HCT116 (cell line): ENCODE measurements at places on chromosomes 5 and 9.

GRCh38 chr9:22643541-22643940, 196.9 kb downstream of the DMRTA1 start:
- no peaks in the 10 kb centered on the region for H3K36me3 ChIP-seq
- H3K27ac ChIP-seq, result no peak overlapping the region
- no peak overlapping the region for H3K4me3 ChIP-seq
- H3K27me3 ChIP-seq, result no peaks in the 10 kb centered on the region

GRCh38 chr9:136357202-136357725, 6.3 kb downstream of the DNLZ start:
- H3K27me3 ChIP-seq, result no peaks in the 10 kb centered on the region
- no peak for DNase-seq
- peaks cover 9% of the 10 kb centered on the region; the same call in 1 of the 2 replicates for H3K4me1 ChIP-seq

DNA sequence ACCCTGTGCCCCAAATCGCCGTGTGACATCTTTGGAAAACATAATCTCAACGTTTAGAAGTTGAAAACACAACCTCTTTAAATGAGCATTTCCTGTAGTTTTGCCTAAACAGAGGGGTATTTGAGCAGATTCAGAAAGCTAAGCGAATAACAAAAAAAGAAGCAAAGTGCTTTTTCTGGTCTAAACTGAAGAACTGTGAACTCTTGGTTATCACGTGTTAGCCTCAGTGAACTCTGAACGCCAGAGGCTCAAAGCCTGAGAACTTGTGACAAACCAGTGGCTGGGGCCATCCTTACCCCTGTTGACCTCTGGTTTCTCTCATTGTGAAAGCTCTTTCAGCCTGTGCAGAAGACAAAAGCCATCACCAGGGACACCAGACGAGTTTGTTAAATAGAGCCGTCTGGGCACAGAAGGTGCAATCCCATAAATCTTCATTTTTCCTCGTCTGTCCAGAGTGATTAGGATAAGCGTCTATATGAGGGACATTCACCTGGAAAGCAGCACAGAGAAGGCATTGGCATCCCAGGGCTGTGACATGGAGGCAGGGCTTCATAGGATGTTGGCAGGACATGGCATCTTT, 61.4 kb upstream of the ICE1 start:
- H3K27me3 ChIP-seq, result no peaks in the 10 kb centered on the region; the same call in 1 of the 2 replicates
- no peaks in the 10 kb centered on the region for H3K36me3 ChIP-seq
- H3K4me1 ChIP-seq, result no peaks in the 10 kb centered on the region
- no peak for DNase-seq
- no peak overlapping the region for H3K4me3 ChIP-seq

DNA sequence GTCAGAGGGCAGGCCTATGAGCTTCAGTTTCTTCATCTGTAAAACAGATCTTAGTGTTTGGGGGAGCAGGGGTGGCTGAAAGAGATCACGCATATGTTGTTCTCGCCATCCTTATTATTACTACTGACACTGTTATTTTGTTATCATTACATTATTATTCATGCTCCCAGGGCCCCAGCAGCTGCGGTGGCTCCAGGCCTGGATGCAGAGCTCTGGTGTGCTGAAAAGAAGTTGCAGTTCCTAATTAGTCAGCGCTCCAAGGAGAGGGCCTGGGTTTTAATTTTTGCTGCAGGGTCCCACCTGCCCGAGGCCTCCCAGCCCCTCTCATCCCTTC, 19.5 kb downstream of the CXXC5 start:
- DNase-seq, result no peak
- no peaks in the 10 kb centered on the region for H3K36me3 ChIP-seq
- H3K4me3 ChIP-seq, result peak overlapping the region; percentile 58
- H3K27ac ChIP-seq, result peak overlapping the region; percentile 79
- H3K4me1 ChIP-seq, result peaks cover 43% of the 10 kb centered on the region
- H3K27me3 ChIP-seq, result no peaks in the 10 kb centered on the region

GRCh38 chr5:58751222-58751837, 168.5 kb downstream of the RAB3C start:
- H3K27ac ChIP-seq, result no peak overlapping the region
- peak; percentile 13 for DNase-seq
- peaks cover 5% of the 10 kb centered on the region for H3K4me1 ChIP-seq
- H3K36me3 ChIP-seq, result no peaks in the 10 kb centered on the region
- H3K4me3 ChIP-seq, result no peak overlapping the region

DNA sequence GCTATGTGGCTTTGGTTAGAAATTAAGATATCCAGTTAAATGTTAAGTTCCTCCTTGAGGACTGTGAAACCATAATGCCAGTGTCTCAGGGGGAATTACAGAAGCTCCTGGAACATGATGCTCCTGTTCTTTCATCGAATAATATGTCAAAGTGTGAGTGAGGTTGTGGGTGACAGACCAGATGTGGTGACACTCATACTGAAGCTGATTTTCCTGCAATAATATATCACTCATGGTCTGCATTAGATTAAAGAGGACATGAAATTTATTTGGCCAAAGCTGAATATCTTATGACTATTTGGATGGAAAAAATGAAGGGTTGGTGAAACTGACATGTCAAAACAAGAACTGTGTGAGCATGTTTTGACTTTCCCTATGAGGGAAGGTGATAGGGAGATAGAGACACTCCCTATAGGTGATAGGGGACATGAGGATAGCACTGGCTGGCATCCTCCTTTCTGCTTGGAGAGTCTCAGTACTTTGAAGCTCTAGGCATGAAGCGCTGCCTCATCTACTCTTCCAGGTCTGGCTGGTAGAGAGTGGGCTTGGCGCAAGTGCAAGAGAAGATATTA, 173.5 kb downstream of the ARHGEF28 start:
- DNase-seq, result no peak
- no peak overlapping the region for H3K4me3 ChIP-seq
- no peaks in the 10 kb centered on the region for H3K36me3 ChIP-seq
- no peaks in the 10 kb centered on the region for H3K4me1 ChIP-seq
- no peaks in the 10 kb centered on the region for H3K27me3 ChIP-seq
- H3K27ac ChIP-seq, result no peak overlapping the region

DNA sequence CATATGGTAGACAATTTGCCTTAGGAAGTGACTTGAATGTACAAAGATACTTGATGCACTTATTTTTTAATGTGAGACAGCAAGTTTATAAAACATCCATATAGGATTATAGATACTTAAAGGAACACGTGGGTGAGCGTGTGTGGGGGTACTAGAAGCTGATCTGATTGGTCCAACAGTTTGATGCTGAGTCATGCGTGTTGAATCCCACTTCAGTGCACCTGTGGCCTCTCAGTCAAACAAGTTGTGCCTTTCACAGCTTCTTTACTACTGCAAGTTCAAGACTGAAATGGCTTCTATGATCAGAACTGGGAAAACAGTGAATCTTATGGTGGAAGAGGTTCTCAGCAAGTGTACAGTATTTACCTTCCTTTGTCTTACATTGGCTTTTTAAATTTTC, 98.9 kb downstream of the MAP1B start:
- H3K4me1 ChIP-seq, result peaks cover 17% of the 10 kb centered on the region
- H3K4me3 ChIP-seq, result no peak overlapping the region
- H3K36me3 ChIP-seq, result no peaks in the 10 kb centered on the region

DNA sequence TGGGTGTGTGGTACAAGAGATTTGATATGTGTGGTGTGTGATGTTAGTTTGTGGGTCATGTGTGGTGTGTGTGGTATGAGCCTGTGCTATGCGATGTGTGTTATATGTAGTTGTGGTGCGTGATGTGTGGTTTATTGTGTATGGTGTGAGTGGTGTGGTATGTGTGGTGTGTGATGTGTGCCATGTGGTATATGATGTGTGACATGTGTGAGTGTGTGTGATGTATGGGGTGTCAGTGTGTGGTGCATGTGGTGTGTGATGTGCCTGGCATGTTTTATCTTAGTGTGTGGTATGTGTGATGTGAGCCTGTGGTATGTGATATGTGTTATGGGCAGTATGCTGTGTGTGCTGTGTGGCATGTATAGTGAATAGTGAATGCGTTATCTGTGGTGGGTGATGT, 273.0 kb upstream of the IRX1 start:
- H3K4me1 ChIP-seq, result no peaks in the 10 kb centered on the region
- no peak overlapping the region for H3K4me3 ChIP-seq
- H3K27ac ChIP-seq, result no peak overlapping the region
- no peaks in the 10 kb centered on the region for H3K36me3 ChIP-seq
- H3K27me3 ChIP-seq, result no peaks in the 10 kb centered on the region
- no peak for DNase-seq

DNA sequence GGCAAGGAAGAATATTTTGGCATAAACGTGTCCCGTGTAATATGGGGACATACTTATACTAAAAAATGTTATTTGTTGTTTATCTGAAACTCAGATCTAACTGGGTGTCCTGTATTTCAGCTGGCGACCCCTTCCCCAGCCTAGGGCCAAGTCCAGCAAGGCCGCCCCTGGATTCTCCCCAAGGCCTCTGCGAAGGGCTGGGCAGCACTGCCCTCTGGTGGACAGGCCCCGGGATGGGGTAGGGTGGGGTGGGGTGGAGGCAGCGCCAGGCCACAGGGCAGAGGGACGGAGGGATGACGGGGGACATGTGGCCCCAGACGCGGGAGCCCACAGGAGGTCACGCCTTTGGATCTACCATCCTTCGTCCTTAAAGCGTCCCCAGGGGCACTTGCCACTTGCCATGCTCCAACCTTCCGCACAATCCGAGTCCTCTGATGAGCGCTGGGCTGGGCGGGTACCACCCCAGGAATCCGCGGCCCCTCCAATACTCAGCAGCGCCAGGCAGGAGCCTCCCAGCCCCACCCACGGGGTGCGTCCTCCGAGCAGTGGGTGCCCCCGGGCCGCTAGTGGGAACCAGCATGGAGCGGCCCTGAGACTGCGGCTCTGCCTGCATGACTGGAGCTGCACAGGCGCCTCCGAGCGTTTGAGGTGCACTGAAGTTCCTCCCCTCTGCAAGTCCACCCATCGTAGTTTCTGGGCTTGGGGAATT, 7.1 kb upstream of the AGPAT2 start:
- peak overlapping the region; percentile 92 for H3K27ac ChIP-seq
- peak overlapping the region; percentile 31 for H3K4me3 ChIP-seq
- no peaks in the 10 kb centered on the region for H3K27me3 ChIP-seq

DNA sequence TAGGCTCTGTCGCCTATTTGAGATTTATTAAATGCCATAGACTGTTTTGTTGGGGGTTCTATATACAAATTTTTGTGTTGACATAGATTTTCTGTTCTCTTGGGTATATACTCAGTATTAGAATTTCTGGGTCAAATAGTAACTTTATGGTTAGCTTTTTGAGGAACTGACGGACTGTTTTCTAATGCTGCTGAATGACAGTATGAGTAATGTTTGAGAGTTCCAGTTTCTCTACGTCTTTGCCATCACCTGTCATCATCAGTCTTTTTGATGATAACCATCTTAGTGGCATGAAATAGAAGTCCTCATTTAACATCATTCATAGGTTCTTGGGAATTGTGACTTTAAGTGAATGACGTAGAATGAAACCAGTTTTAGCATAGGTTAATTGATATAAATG, 60.1 kb downstream of the CCDC171 start:
- H3K4me1 ChIP-seq, result no peaks in the 10 kb centered on the region
- H3K36me3 ChIP-seq, result no peaks in the 10 kb centered on the region
- no peak for DNase-seq
- no peaks in the 10 kb centered on the region for H3K27me3 ChIP-seq
- H3K27ac ChIP-seq, result no peak overlapping the region

GRCh38 chr9:106092083-106092482, 397.7 kb downstream of the TMEM38B start:
- no peaks in the 10 kb centered on the region; the same call in 1 of the 2 replicates for H3K36me3 ChIP-seq
- no peak overlapping the region for H3K27ac ChIP-seq
- no peak for DNase-seq
- no peaks in the 10 kb centered on the region for H3K27me3 ChIP-seq
- H3K4me3 ChIP-seq, result no peak overlapping the region

- no peaks in the 10 kb centered on the region for H3K36me3 ChIP-seq
- no peaks in the 10 kb centered on the region for H3K27me3 ChIP-seq
- no peak for DNase-seq
- no peak overlapping the region for H3K27ac ChIP-seq
These were observed 81.2 kb upstream of the MAP3K1 start for GRCh38 chr5:56734091-56734694.

- H3K27me3 ChIP-seq, result no peaks in the 10 kb centered on the region
- no peak overlapping the region for H3K27ac ChIP-seq
- DNase-seq, result no peak
- H3K36me3 ChIP-seq, result no peaks in the 10 kb centered on the region
These were observed 98.0 kb downstream of the TRIO start for GRCh38 chr5:14241141-14241540.

- H3K4me1 ChIP-seq, result no peaks in the 10 kb centered on the region
- H3K27ac ChIP-seq, result no peak overlapping the region
- DNase-seq, result no peak
- H3K27me3 ChIP-seq, result no peaks in the 10 kb centered on the region
These were observed 94.6 kb upstream of the MEGF10 start for GRCh38 chr5:127196042-127196441.

DNA sequence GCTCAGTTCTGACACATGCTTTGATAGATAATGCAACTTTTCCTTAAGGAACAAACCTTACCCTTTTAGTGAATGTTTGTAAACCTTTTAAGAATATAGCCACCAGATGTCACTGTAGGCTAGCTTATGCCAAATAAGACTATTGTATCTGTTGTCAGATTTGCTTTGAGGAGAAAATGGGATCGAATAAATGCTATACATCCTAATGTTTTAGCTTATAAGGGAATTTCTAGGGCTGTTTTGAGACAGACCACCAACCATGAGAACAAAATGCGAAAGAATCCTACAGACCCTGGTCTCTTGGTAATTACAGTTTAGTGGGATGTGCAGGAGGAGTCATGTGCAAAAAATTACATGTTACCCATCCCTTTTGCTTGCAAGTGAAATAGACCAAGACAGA, 127.6 kb upstream of the NMUR2 start:
- H3K4me3 ChIP-seq, result no peak overlapping the region
- DNase-seq, result peak; percentile 42
- no peaks in the 10 kb centered on the region for H3K36me3 ChIP-seq
- H3K4me1 ChIP-seq, result no peaks in the 10 kb centered on the region
- H3K27ac ChIP-seq, result no peak overlapping the region
- peaks cover 7% of the 10 kb centered on the region; the same call in 1 of the 2 replicates for H3K27me3 ChIP-seq

DNA sequence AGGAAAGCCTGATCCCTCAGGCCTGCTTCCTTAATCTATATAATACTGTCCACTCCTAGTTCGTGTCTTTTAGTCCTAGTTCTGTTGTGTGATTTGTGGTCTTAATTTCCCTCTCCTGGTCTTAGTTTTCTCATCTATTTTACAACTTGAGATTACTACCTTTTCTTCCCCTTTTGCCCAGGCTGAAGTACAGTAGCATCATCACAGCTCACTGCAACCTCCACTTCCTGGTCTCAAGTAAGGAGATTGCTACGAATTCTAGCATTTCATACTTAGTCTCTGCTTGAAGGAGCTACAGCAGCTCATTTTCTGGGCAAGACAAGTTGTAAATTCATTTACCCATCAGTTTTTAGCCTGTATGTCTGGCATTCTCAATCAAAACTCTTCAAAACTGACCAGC, 5.5 kb downstream of the TRIM32 start:
- H3K27ac ChIP-seq, result no peak overlapping the region
- H3K27me3 ChIP-seq, result no peaks in the 10 kb centered on the region

GRCh38 chr5:151181818-151182523, 24.4 kb upstream of the ANXA6 start:
- no peaks in the 10 kb centered on the region for H3K4me1 ChIP-seq
- no peak for DNase-seq
